ENCODE measurements at places on chromosomes 1 and 21.

DNA sequence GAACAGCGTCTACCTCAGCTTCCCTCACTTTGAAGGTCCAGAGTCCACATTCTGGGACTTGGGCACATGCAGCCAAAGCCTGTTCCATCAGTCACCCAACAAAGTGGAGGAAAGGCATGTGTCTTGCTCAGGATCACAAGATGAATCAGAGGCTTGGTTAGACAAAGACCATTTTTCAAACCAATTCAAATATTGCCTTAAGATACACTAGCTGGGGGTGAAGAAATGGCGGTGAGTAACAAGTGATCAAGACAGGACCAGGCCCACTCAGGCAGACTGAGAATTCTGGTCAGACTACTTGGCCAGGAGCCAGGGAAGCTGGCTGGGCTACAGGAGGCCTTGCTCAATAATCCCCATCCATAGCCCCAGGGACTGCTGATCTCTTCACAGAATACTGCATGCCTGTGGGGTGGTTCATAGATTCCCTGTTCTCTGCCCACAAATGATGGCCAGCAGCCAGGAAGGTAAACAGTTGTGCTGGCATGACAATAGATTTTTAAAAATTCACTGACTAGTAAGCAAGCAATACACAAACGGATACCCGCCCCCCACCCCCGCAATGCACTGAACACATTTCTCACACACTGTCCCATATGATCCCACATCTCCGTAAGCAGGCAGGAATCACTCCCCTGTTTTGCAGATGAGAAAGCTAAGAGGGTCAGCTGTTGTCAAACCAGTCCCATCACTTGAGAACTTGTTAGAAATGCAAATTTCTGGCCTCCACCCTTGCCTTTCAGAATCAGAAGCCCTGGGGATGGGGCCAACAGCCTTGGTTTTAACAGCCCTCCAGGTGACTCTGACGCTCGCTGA is 27.2 kb downstream of the ERI3 start:
- DNase-seq = no peak

DNA sequence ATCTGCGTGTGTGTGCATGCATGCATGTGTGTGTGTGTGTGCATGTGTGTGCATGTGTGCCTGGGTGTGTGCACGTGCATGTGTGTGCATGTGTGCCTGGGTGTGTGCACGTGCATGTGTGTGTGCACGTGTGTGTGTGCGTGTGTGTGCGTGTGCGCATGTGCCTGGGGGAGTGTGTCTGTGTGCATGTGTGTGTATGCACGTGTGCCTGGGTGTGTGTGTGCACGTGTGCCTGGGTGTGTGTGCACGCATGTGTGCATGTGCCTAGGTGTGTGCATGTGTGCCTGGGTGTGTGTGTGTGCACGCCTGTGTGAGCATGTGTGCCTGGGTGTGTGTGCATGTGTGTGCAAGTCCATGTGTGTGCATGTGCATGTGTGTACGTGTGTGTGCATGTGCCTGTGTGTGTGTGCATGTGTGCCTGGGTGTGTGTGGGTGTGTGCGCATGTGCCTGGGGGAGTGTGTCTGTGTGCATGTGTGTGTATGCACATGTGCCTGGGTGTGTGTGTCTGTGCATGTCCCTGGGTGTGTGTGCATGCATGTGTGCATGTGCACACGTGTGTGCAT is 29.3 kb upstream of the COL6A2 start:
- no peak for DNase-seq

- no peak for DNase-seq
Observed at GRCh38 chr1:43867976-43868740, 65.4 kb upstream of the ARTN start.

DNA sequence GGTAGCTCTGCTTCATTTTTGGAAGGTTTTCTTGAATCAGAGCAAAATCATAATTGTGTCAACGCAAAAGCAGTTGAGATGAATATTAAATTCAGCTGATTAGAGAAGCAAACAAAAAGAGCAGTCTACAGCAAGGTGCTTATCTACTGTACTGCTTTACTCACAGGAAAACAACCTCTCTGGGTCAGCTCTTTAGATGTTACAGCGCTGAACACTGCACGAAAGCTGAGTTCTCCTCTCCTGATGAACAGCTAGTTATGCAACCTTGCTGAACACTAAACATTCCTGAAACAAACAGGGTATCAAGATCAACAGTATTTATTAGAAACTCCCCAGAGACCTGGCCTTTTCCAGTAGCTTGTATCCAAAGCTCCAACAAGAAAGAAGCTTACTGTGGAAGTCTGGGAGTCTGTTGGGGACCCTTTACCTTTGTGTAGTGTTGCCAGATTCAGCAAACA is 41.3 kb downstream of the TBCE start:
- DNase-seq = no peak

DNA sequence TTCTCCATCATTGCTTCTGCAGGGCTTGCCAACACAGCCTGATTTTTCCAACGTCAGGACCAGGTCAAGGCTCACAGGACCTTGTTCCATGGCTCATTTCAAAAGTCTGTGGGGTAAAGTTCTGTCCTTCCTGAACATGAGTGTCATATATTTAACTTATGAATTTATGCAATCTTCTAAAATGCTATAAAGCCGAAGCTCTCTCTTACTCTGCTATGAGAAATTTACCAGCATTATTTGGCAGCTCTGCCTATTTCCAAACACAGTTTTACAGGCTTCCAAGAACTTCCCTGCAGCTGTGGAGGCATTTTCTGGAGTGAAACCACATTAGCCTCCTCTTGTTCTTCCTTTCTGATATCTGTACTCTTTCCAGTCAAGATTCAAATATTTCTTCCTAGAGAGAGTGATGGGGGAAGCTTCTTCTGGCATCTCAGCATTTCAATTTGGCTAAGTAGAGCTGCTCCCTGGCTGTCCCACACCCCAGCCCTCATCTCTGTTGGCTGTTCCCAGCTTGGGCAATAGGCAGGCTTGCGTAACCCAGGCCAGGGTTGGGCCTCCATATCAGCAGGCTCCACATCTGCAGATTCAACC is 15.6 kb upstream of the HMGCS2 start:
- DNase-seq = no peak

DNA sequence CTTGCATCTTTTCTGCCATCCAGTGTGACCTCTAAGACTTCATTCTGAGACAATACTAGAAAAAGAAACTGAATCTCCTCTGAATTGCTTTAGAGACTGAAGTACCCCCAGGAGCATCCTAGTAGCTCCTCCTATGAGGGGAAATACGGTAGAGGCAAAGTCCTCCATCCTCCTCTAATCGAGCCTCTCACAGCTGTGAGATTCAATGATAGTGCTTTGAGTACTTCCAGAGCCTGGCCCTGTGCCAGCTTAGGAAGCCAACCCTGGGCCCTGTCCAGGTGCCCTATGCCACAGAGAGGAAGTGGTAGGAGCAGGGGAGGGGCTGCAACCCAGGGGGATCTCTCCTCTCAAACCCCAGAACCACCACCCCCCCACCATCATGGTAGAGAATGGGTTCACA is 10.7 kb downstream of the RORC start:
- no peak for DNase-seq

DNA sequence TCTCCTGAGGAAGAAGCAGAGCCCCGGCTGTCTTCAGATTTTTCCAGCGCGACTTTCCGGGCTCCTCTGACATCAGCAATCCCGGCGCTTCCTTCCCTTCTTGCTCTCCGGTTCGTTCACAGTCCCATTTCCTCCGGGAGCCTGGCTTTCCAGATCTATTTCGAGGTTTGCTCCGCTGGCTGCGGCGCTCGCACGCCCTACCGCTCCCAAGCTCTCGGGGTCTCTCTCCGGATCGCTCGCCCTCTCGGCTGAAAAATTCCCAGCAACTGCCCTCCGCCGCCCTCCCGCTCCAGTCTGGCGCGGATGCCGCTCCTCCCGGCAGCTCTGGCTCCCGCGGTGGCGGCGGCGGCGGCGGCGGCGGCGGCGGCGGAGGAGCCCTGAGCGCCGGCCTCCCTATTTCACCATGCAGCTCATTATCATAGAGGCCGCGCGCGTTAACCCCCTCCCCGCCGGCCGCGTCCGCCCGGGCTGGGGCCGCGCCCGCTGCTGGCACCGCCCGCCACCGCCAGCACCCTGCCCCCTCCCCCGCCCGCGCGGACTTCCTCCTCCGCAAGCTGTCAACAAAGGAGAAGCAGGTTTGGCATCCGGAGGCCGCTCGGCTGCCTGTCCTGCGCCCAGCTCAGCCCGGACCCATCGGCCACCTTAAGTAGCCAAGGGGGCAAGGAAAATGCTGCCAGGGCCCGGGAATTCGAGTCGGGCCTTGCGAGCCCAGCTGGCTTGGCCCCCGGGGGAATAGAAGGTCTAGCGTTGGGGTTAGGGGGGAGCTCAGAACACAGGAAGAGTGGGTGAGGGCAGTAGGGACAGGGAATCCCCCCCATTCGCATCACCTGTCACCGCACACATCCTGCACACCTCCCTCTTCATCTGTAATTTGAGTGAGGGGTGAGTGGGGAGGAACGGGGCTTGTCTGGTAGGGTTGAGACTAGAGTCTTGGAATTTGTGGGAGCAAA is at the start of gene PLXNA2:
Gene PLXNA2, minus strand, starts transcription at position 418 of the 950 bp plus-strand sequence. CDS start 26,462 bp downstream, outside the sequence.
- peak; percentile 58 for DNase-seq

All from activated CD4-positive, alpha-beta T cell treated with anti-CD3 and anti-CD28 coated beads for 4 hours (primary cell).